ENCODE measurements at places on chromosomes 16 and 17. TPM values are rescaled to one million over a fixed set of nuclear protein-coding genes. Genes with fewer than 3 reads are reported as not detected.

DNA sequence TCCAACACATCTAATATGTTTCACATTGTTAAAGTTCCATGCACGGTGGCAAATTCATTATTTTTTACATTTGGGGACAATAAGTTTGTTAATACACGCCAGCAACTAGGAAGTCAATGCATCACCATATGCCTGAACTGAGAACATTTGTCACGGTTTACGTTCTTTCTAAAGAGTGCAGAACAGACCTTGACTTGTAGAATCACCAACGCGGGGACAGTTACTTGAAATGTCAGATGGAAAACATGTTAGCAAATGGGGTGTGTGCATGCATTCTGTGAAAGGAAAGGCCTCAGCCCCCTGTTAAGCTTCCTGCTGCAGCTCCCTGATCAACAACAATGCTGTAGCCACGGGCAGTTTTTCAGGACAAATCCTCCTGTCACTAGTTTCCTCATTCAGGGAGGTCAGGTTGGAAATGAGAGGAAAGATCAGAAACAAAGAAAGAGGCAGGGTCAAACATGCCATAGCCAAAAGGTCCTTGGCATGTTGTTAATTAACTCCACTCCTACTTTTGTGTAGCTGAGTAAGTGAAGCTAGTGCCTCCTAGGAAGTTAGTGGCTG lies 18.4 kb downstream of the SMIM36 start:
- H3K4me1 ChIP-seq = no peaks in the 10 kb centered on the region
- H3K36me3 ChIP-seq = no peaks in the 10 kb centered on the region
- DNase-seq = no peak
- no peak overlapping the region for H3K27ac ChIP-seq
- no peak overlapping the region for H3K4me3 ChIP-seq

DNA sequence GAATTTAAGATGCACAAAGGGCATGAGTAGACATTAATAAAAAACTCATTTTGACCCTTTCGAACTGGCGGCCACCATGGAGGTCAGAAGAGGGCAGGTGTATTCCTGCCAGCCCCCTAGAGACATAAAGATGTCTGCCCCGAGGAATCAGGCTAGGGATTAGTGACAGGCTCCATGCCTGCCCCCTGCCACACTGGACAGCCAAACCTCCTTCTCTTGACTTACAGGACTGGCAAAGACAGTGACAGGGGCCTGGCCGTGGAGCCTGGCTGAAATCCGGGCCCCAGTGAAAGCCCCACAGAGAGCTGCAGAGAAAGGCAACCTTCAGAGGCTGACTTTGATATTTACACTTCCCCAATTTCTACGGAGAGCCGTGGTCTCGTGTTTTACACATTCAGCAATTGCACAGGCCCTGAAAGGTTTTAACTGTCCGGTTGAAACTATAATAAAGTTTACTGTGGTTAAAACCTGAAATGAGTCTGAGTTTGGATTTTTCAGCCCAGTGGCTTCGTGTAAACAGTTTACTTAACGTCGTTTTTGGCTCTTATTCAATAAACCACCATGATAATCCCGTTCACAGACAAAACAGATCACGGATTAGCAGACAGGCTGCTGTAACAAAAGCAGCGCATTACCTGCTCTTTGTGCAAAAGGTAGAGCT lies 243.9 kb upstream of the MYOCD start:
- H3K36me3 ChIP-seq = no peaks in the 10 kb centered on the region
- no peak overlapping the region for H3K4me3 ChIP-seq
- no peak for DNase-seq
- no peaks in the 10 kb centered on the region for H3K4me1 ChIP-seq

Gene INPP5K
- total RNA-seq = 42.3 TPM

Gene GH1
- total RNA-seq = not detected

Gene AATK
- 1.6 TPM for total RNA-seq

All from GM23248 (cell line).